ENCODE measurements at places on chromosomes 7 and 10.

DNA sequence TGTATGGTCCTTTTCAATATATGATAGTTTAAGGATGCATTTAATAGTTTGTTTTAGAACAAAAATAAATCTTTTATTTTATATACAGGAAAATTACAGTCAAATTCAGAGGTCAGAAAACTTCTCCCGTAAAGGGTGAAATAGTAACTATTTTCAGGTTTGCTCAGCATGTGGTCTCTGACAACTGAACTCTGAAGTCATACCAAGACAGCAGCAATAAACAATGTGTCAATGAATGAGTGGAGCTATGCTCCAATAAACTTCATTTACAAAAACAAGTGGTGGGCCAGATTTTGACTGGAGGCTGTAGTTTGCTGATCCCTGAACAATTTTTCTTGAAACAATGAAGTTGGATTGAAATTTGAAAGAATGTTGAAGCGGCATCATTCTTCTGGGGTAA lies 123.6 kb downstream of the ZNF248 start:
- no peak for DNase-seq

- no peak for DNase-seq
Measured at GRCh38 chr10:71694567-71694968, 25.0 kb downstream of the C10orf105 start.

GRCh38 chr10:123637326-123637880 lies 28.8 kb upstream of the GPR26 start:
- no peak for DNase-seq

- no peak for DNase-seq
Measured at GRCh38 chr10:58335306-58336005, 650 bp downstream of the UBE2D1 start.

DNA sequence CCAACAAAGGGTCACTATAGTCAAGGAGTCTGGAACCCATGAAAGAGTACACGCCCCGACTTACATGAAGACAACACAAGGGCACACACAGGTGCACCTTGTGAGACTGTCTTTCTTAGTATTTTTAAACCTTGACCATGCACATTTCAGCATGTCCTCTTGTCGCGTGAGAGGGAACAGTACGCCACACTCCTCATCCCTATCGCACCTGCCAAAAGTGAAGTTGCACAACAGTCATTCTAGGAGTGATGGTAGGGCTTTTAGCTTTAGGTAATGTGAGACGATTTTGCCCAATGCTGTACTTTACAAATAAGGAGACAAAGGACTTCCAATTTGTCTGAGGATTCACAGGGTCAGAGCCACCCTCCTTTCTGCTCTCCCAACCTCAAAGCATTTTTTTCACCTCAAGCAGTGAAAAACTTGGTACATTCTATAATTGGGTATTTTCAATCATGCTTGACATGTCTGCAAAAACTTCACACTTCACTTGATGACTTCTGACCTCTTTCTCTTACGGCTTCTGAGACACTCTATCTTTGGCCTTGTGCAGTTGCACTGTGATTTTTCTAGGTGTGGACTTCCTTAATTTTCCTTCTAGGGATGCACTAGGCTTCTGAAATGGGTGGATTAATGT lies 173.9 kb upstream of the GRB10 start:
- DNase-seq: no peak
